Posterior vena cava (tissue), 2 donors: ENCODE measurements at places on chromosomes 11 and 22. TPM values are rescaled to one million over a fixed set of nuclear protein-coding genes. Genes with fewer than 3 reads are reported as not detected.
A peak's percentile ranks its signal among the peaks of the same experiment; 100 is the strongest.

Gene TMEM225
- not detected for total RNA-seq

Gene RIBC2
- not detected for total RNA-seq

Gene OR4D5
- total RNA-seq, result not detected

DNA sequence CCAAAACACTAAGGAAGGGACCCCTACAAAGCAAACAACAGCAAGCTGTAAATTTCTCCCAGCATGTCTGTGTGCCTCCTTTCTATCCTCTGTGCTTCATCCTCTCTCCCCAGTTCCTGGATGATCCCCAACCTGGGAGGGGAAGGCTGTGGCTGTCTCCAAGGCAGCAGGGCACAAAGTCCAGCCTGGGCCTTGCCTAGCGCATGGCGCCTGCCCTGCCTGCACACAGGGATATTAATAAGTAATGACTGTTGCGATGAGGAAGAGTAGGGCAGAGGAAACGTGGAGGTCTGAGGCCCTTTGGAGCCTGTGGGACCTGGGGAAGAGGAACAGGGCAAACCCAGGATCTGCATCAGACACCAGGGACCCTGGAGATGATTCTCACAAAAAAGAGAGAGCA is 2.0 kb downstream of the USH1C start:
- peak; percentile 61 for DNase-seq

DNA sequence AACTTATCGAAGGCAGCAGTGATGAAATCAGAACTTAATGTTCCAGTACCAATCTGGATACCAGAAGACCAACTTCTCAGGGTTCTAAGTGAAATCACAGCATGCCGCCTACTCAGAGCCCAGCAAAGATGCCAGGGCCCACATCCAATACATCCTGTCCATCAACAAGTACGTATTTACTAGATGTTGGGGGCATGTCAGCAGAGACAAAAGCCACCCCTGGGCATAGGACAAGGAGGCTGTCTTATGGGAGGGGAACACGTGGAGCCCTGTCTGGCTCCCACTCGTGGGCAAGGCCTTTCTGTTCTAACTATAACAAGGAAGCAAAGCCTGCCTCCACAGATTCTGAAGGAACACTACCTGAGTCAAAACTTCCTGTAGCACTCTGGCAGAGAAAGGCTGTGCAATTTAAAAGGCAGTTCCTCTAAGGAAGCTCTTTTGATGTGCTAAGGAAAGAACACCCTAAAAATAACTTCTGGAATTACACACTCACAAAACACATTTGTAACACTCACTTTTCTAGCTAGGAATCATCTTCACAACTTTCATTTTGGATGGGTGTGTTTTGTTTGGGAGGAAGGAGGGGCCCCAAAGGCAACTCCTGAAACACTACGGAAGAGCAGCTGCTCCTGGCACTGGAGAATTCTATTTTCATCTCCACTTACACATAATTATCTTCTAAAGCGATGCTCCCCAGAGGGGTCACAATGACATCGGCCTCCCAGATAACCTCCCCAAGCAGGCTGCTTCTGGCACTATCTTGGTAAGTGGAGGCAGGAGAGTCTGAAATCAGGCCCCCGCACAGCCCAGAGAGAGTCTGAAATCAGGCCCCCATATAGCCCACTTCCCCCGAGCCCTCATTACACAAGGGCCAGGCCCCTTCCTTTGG is 14.2 kb downstream of the SMCO4 start:
- no peak for DNase-seq
